ENCODE measurements at places on chromosomes 4 and X.

DNA sequence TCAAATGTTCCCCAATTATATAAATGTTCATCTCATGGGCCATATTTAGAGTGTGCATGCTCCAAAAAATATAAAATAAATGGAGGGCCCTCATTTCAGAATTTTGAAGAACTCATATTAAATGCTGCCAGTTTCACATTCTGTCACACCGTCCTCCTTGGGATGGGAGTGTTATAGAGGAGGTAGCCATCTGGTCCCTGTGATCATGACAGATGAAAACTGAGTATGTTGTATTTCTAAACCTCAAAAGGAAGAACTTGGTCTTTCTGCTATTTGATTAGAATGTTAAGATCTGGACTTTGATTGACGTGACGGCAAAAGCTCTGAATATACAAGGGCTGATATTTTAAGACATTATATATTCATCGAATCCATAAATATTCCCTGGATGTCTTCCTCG lies 308.0 kb downstream of the RAPGEF2 start:
- DNase-seq: no peak

GRCh38 chrX:43064096-43064495 lies 286.1 kb upstream of the PPP1R2C start:
- DNase-seq: no peak

DNA sequence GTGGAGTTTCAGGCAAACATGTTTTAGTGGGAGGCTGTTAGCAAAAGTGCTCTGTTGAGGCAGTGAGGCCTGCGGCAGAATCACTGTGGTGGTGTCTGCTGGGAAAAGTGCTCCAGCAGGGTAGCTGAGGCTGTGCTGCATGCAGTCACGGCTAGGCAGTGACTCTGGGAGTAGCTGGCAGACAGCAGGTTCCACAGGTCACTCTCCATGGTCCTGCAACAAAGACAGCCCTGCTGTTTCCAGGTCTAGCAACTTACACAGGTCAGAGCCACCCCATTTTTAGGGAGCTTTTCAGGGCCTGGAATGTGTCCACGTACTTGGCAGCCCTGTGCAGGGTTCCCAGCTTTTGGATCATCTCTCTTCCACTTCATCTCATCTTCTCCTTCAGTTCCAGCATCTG lies 184.3 kb downstream of the NAA11 start:
- DNase-seq: no peak

DNA sequence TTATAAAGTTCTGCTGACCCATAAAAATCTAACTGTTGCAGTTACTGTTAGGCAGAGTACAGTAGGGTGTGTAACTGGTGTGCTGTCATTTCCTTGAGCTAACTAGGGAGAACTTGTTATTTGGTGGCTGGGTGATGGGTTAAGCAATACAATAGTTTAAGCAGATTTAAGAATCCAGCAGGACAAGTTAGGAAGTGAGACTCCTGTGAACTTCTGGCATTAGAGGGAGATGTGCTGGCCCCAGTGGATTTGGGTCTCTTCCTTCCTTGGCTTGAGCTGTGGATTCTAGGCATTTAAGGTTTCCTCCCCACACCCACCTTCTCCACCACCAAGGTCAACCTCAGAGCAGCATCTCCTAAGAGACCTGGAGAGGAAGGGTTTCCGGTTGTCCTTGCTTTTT lies 70.5 kb downstream of the CLCN5 start:
- no peak for DNase-seq

GRCh38 chr4:102988429-102989020 lies 31.0 kb downstream of the SLC9B1 start:
- DNase-seq: no peak

Data from BJ (cell line).